SIG-M5 (cell line): ENCODE measurements at places on chromosomes 1 and 21.

DNA sequence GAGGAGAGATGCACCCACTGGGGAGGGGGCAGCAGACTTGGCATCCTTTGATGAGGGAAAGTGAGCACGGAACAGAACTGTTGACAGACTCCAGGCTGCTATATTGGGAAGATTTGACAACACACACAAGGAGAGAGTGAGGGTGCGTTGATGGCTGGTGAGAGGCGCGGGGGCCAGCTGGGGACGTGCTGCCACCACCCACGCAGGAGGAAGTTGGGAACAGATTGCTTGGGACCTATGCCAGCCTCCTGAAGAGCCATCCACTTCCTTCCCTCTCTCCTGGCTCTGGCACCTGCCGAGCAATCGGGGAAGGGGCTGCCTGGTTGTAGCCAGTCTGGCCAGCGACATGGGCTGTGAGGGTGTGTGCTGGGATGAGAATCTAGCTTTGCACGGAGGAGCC is 223.7 kb upstream of the CSF3R start:
- no peak for DNase-seq

GRCh38 chr1:26530410-26530894 is 891 bp downstream of the RPS6KA1 start:
- DNase-seq = no peak

GRCh38 chr1:40773748-40774265 is 9.8 kb upstream of the KCNQ4 start:
- DNase-seq = no peak

DNA sequence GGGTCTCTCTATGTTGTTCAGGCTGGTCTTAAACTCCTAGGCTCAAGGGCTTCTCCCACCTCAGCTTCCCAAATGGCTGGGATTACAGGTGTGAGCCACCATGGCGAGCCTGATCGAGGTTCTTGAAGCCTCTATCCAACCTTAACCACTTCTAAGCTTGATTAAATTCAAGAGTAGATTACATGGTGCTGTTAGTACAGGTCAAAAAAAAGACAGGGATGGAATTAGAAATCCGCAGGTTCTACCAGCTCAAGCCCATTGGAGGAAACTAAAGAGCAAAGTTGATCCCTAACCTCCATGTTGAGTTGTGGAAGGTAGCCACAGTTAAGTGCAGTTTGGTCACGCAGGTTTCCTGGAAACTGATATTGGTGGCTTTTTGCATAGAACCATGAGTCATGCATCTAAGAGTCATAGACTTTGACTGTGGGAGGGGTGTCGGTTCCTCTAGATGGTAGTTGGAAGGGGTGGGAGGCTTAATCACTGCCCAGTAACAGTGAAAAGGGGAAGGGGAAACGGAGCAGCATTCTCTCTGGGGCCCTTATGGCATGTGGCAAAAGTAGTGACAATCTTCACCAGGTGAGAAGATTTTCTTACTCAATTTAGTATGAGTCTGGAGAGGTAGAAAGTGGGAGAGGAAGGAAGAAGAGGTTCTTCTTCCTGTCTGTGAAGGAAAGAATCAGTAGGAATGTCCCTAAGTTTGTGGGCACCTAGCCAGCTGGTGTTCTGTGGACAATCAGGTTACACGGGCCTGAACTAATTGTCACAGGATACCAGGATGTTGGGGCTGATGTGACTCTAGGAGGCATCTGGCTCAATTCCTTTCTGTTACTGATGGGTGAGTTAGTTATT is 7.0 kb downstream of the CD53 start:
- DNase-seq = peak; percentile 35

DNA sequence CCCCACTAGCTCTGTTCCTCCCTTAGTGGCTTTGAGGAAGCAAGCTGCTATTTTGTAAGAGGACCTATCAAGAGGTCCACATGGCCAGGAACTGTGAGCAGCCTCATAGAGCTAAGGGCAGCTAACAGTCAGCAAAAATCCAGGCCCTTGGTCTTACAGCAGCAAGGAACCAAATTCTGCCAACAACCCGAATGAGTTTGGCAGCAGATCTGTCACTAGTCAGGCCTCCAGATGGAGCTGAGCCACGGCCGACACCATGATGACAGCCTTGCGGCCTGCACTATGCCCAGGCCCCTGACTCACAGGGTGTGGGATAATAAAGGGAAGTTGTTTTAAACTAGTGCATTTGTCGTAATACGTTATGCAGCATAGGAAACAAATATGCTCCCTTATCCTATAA is 28.0 kb upstream of the H3-3A start:
- DNase-seq = peak; percentile 97

- DNase-seq = no peak
Observed at GRCh38 chr1:182235604-182235951, 156.0 kb downstream of the GLUL start.

DNA sequence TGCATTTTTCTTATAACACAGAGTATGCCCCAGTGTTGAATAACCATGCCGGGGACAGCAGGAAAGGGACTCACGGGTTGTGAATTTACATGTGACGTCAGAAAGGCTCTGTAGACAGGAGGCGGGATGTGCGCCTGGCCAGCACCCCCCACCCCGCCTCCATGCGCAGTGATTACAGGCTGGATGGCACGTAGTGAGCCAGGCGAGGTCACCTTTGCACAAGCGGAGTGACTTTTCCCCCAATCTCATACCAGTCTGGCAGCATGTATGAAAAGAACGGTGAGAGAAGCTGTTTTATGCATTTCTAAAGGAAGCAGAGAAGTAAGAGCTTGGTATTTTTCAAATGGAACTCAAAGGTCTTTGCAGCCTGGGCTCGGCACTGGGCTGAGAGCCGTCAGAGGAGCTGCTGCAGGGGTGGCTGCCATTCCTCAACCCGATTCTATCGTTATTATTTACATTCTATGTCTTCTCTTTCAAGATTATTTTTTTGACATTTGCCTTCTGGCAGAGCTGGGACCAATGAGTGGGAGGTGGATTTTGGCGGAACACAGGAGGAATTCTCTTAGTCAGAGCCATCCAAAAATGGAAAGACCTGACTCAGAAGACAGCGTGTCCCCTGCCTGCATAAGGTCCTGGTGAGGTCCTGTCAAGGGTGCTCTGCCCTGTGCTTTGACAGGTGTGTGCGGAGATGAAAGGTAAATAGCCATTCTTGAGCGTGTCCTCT is 115.6 kb upstream of the SLC45A1 start:
- no peak for DNase-seq

DNA sequence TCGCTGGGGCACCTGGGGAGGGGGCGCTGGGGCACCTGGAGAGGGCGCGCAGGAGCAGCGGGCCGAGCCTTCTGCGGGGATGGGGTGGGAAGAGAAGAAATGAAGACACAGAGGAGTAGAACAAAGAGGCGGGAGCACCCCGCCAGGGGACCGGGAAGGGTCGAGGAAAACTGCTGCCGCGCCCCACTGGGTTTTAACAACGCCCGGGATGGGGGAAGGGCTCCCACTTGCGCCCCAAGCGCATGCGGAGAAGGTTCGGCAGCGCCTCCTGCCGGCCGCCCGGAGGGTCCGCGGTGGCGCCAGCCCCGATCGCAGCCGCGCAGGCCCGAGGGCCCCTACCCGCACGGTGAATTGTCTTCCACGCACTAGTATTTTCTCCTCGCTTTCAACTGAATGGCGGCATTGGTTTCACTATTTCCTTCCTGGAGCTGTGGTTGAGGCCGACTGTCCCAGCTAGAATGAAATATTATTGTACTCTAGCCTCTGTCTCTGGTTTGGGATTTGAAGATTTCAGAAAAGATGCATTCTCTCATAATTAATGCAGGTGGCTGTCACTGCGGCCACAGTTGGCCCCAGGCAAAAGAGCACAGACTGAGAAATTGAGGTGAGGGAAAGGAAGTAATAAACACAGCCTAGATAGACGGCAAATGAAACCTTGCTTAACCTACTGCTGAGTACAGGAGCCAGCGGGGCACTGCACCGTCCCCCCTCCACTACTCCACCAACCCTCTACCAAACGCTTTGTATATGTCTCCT is 57.3 kb downstream of the MAB21L3 start:
- DNase-seq = no peak

GRCh38 chr21:18147678-18148077 is 97.0 kb upstream of the CHODL start:
- no peak for DNase-seq

GRCh38 chr1:119482517-119483425 is 24.2 kb upstream of the HSD3B1 start:
- DNase-seq = no peak

DNA sequence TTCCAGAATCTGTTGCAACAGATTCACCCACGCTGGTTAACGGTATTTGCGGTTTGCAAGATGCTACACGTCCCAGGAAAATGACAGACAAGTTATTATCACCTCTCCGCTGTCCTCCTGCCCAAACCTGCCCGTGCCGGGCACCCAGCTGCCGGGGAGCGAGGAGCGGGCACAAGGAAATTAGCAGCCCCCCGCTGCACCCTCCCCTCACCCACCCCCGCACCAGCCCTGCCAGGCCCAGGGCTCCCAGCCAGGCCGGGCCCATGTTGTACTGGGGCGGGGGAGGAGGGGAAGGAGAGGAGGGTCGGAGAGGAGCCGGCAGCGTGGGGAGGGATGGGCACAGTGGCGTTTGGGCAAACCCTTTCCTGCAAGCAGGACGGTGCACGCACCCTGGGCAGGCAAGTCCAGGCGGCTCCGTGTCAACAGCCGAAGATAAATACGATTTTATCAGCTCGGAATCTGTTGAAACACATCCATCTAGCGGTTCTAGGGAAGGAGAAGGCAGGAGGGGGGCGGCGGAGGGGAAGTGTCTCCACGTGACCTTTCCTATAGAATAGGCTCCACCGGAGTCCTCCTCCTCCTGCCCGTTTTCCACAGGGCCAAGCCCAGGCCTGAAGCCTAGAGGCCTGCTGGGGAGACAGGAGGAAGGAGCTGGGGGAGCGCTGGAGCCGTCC is 35.1 kb upstream of the CCDC27 start:
- DNase-seq = peak; percentile 24

DNA sequence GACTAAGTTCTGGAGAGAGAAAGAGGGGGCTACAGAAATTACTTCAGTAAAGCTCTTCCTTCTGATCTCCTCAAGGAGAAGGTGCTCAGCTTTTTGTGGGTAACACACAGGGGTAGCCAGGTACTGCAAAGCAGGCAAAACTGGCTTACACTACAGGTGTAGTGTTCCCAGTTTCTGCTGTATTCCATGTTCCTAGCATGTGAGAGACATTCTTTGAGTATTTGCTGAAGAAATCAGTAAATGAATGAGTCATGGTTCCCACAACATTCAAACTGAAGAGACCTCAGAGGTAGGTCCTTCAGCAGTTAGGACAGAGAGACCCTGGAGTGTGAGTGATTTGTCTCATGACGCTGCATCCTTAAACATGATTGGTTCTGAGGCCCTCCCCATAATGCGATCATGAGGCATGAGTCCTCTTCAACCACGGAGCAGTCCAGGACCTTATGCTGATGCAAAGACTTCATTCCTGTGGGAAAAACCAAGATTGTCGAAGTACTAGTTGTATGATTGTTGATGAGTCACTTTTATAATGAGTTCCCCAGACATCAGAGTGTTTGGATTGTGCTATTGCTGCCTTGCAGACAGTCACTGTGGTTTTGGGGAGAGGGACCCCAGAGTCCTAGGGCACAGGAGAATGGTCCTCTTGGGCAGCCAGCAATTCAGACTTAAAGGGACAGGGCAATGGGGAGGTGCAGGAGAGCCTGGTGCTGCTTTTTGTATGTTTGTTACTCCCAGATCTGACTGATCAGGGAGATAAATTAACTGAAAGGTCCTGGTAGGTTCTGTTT is 2.7 kb upstream of the OR10J4 start:
- DNase-seq = no peak

DNA sequence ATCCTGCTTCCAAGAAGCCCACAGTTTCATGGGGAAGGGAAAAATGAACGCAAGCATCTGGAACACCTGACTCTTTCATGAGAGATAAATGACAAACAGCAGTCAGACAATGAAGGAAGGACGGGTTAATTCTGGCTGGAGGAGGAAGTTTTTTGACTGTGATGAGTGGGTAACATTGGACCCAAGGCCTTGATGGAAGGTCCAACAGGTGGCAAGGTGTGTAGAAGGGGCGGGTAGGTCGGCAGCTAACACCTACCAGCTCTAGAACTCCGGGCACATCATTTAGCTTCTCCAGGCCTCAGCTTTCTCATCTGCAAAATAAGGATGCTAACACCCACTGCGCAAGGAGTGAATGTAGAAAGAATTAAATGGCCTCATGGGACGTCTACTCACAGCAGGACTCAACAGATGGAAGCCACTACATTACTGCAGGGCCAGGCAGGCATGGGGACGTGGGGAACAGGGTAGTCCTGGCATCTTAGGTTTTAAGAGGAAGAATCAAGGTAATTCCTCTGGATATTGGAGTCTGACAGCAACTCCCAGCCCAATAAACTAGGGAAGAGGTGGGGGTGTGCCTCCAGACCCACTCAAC is 12.9 kb downstream of the GLIS1 start:
- DNase-seq = no peak

DNA sequence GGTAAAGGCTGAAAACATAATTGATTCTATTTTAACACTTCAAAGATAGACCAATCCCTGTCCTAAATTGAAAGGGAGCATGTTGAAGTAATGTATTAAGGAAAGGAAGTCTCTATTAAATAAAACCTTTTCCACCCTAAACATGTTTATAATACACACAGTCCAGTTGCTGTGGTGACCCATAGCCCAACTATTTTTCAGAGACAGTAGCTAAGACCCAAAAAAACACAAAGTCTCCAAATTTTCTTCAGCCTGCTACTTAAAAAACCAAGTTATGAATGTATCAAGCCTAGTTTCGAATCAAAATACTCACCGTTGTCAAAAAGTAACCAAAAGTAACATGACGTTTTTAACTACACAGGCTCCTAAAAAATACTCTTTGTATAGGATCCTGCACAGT is 1.6 kb downstream of the ELK4 start:
- no peak for DNase-seq
